NCI-H1930 (cell line): ENCODE measurements at places on chromosomes 5 and 9.

GRCh38 chr9:127915801-127916719, 781 bp downstream of the ST6GALNAC4 start:
- DNase-seq: no peak

DNA sequence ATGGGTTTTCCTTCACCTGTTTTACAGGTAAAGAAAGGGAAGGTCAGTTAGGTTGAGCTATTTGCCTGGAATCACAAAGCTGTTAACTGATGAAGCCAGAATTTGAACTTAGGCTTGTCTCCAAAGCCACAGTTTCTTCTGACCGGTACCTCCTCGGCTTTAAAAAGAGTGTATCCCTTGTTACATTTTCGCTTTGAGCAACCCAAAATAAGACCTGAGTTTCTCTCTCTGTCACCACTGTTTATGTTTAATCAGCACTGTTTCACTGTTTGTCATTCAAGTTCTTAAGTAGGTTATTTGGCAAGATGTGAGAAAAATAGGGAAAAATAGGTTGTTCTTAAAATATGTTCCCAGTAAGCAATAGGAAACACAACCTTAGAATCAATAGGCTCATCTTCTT, 84.6 kb downstream of the VCAN start:
- no peak for DNase-seq

GRCh38 chr5:57383093-57383861, 99.3 kb downstream of the ACTBL2 start:
- DNase-seq: no peak

DNA sequence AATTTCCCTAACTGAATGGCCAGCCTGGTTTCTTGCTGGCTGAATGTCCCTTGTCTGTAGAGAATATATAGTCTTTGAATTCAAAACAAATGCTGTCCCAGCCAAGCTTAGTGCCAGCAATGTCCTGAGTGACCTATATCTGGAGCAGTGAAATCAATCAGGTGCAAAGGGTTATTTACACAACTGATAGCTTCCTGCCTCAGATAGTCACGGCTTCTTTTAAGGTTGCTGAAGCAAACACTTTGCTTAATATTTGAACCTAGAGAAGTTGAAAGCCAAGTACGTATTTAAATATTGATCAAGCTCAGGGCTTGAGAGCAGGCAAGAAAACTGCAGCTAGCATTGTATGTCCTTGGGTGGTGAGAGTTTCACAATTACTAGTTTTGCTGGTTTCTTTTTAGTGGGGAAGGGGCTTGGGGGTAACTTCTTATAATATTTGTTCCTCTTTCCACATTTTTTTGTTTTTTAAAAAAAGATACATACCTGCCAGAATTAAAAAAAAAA, 2.0 kb upstream of the ARHGEF28 start:
- no peak for DNase-seq

- peak; percentile 56 for DNase-seq
These were observed 186.2 kb downstream of the FANCC start for GRCh38 chr9:95131023-95131943.

DNA sequence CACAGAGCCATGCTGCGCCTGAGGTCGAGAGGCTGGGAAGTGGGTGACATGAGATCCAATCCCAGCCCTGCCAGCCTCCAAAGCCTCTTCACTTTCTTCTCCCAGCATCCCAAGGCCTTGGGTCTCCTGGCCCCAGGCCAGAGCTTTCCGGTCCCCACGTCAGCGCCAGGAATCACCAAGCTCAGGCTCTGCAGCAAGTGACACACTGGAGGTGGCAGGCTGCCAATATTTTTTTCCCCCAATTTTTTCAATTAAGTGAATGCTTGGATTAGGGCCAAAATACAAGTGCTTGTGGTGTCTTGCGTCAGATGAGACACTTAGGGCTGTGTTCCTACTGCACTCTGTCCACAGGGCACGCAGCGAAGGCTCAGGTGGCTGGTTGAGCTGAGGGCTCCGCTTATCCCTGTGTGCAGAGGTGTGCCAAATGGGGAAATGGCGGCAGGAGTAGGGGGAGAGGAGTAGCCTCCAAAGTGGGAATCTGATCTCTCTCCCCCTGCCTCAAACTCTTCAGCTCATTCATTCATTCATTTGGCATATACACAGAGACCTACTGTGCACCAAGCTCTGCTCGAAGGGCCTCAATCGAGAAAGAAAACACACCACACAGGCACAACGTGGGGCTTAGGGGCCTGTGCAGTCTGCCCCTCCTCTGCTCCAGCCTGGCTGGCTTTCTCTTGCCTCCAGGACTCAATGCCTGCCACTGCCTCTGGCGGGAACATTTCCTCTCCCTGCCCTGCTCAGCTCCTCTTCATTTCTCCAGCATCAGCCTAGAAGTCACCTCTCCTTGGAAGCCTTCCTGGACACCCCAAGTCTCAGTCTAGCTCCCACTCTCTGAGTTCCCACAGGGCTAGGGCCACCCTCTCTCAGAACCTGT, 16.6 kb downstream of the SH3PXD2B start:
- DNase-seq: no peak

DNA sequence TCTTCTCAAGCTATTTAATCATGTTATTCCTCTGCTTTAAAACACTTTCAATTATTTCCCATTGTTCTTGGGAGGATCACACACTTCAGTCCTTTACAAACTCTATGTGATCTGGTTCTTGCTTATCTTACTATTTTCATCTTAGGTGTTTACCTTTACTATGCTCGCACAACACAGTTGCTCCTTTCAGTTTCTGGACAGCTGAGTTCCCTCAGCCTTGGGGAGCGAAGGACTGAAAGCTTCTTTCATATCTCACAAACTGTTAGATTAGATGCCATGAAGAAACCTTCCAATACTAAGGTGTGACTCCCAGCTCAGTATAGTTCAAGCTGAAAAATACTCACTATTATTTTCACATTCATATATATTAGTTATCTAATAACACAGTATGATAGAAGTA, 117.9 kb downstream of the CDC42SE2 start:
- DNase-seq: no peak

DNA sequence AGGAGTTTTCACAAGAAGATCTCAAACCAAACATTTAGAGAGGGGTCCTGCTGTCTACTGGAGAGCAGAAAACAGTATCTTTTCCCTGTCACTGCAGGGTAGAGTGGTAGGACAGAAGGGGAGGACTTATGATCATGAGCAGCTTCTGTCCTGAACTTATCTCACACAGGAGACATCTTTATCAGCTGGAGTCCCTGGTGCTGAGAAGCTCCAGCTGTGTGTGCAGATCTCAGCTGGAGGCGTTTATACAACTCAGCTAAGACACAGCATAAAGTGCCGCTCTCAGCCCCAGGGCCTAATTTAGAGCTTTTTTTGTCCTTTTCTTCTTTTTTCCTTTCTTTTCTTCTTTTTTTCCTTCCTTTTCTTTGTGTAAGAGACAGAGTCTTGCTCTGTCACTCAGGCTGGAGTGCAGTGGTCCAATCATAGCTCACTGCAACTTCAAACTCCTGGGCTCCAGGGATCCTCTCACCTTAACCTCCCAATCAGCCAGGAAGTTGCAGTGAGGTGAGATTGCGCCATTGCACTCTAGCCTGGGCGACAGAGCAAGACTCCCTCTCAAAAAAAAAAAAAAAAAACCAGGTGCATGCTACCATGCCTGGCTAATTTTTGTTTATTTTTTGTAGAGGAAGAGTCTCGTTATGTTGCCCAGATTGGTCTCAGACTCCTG, 31.9 kb downstream of the CCDC125 start:
- no peak for DNase-seq

GRCh38 chr5:172564188-172564587, 76.9 kb upstream of the NEURL1B start:
- peak; percentile 62 for DNase-seq

GRCh38 chr5:34756781-34757624, 82.0 kb upstream of the TTC23L start:
- no peak for DNase-seq

- no peak for DNase-seq
These were observed 16.8 kb downstream of the TNFSF15 start for GRCh38 chr9:114789006-114789405.

DNA sequence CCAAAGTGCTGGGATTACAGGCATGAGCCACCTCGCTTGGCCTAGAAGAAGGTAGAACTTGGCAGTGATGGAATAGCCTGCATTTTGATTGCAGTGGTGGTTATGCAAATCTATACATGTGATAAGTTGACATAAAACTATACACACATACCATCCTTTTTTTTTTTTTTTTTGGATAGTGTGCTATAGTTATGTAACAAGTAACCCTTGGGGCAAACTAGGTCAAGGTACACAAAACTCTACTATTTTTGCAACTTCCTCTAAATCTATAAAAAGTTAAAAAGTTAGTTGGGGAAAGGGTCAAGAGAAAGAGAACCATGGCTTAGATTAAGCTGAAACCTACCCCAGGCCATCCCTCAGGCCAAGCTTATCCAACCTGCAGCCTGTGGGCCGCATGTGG, 11.1 kb downstream of the TRIM14 start:
- no peak for DNase-seq

DNA sequence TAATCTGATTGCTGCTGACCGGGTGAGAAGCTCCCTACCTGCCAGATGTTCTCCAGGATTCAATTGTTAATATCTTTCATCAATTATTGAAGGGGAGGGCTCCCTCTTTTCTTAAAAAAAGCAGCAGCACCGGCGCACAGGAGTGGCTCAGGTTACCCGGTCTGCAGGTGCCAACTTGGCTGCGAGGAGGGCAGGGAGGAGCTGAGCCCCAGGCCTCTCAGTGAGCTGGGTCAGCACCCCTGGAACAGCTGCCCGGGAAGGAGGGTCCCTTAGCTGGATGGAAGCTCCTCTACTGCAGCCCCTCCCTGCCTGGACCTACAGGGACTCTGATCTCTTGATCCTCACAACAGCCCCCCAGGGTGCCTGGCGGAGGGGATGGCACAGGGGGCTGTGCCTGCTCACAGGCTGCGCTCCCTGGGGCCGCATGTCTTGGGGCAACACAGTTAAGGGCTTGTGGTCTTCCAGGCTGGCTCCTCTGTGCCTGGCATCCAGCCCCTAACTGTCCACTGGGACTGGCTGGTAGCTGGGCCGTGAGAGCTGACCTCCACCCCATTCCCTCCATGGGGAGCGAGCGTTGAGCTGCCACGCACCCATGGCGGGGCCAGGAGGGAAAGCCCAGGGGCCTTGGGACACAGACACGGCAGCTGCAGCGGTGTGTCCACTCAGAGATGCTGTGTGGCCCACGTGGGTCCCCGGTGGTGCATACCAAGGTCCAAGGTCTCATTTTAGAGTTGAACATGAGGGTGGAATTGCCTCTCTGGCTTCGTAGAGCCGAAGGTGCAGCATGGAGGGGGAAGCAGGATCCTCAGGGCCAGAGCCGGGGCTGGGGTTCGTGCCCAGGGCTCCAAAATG, 28.6 kb upstream of the TMEM250 start:
- DNase-seq: no peak
